Activated CD4-positive, alpha-beta T cell treated with anti-CD3 and anti-CD28 coated beads, Interleukin-2, amount 50 U/mL, for 24 hours (primary cell): ENCODE measurements at places on chromosomes 7 and 10.

DNA sequence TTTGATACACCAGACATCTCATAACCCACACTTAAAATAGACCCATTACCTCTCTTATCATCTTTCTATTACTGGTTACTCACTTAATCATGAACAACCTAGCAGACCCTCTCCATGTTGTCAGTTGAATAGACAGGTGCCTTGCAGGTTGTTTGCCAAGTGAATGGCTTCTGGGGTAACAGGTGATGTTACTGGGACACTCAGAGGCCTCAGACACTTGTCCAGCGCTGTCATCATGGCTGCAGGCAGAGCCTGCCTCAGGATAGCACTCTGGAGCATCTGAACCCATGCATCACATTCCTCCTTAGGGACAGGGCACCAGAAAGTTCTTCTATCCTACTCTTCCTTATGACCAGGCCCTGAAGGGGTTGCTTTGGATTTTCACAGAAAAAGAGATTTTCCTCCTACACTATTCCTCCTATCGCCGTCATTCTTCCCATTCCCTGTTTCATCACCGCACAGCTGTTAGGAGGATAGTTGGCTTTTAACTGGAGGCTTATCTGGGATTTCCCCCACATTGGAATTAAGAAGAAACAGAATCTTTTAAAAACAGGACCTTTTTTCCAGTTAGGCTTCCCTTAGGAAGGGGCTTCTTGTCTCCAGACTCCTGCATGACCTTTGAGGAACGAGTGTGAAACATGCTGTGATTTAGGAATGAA lies 182.1 kb downstream of the VTI1A start:
- no peak for DNase-seq

DNA sequence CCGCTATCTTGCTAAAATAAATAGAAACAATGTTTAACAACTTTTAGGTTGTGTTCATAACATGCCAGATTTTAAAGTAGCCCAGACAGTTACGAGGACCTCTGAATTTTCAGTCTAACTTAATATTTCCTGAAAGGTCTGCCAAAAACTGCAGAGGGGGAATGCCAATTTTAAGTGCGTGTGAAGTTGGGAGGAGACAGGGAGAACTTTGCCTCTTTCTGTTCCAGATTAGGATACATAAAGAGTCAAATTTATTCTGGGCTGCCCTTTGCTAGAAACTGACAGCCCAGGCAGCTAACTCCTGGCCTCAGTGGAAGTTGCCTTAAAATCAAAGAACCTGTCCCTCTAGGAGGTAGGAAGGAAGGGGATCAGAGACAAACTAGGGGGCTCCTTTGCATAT lies 52.3 kb upstream of the PIP4K2A start:
- DNase-seq, result no peak

DNA sequence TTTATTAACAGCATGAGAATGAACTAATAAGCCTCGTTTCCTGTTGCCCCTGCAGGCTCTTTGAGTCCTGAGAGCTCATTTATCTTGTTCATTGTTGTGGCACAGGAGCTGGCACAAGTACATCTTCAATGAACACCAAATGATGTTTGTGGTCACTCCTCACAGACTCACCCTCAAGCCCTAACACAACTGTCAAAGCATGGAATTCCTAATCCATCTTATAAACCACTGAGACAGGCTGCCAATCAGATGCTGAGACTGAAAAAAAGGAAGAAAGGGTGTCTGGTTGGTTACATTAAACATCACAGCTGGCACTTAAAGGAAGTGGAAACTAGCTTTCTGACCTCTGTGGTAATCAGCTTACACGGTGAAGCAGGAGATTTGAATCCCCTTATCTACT lies 7.7 kb upstream of the CCDC172 start:
- no peak for DNase-seq

- DNase-seq, result no peak
Observed at GRCh38 chr7:90384433-90384832, 18.8 kb upstream of the CLDN12 start.

- DNase-seq, result no peak
Observed at GRCh38 chr7:104643587-104644217, 315.3 kb downstream of the LHFPL3 start.

GRCh38 chr10:105986912-105987635 lies 1177.4 kb downstream of the SORCS1 start:
- DNase-seq, result no peak

DNA sequence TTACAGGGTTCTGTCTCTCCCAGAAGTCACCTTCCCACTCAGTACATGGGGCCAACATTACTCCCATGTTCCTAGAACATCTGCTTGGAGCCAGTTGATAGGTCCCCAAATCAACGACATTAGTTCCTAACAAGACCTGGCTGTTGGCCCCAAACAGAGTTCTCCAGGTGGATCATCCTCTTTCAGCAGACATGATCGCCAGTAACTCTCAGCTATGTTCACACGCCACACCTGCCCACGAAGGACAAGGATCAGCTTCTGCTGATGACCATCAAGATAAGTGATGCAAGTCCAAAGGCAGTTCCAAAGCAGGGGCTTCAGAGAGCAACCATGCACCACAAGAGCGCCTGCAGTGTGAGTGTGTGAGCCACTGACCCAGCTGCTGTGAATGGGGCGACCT lies 11.0 kb downstream of the ZNF777 start:
- no peak for DNase-seq

GRCh38 chr10:103497161-103497915 lies 3.8 kb downstream of the NEURL1 start:
- no peak for DNase-seq

- DNase-seq, result no peak
Observed at GRCh38 chr7:70071766-70072165, 473.5 kb downstream of the AUTS2 start.

DNA sequence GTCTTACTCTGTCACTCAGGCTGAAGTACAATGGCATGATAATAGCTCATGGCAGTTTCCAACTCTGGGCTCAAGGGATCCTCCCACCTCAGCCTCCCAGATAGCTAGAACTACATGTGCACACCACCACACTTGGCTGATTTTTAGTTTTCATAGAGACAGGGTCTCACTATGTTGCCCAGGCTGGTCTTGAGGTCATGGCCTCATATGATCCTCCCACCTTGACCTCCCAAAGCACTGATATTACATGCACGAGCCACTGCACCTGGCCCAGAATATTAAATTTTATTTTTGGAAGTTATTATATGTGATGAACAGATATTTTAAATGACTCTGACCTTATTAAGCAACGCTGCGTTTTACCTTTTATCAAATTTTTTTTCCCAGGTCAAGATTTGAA lies 94.4 kb downstream of the PODXL start:
- DNase-seq, result no peak

GRCh38 chr7:92889081-92889480 lies 52.7 kb upstream of the CDK6 start:
- DNase-seq, result no peak

DNA sequence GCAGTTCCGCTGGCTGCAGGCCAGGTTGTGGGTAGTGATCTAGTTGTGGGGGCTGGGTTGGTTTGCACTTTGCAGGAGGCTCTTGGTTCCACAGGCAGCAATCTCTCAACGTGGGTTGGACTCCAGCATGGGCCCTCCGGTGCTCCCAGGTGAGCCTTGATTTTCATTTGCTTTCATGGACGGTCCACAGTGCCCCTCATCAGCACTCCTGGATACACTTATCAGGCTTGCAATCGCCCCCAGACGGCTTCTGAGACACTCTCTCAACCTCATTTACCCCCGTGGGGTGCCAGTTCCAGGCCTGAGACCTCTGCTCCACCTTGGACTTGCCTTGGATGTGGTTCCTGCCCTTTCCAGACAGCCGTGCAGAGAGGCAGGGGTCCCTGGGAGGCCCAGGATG lies 31.3 kb upstream of the ZNF273 start:
- no peak for DNase-seq

DNA sequence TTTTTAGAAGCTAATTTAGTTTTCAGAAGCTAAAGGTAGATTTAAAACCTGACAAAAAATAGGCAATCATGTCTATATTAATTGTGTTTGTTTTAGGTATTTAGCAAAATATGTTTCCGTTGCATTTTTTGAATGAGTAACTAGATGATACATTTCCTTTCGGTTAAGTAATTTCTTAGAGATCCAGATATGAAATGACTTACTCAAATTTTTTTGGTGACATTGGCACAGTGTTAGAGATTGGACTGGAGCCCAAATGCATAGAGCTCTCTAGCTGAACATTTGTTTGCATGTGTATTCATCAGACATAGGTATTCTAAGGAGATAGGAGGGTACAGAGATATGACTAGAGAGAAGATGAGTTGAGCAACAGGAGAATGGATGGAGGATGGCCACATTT lies 1.9 kb downstream of the BUB3 start:
- DNase-seq, result no peak

DNA sequence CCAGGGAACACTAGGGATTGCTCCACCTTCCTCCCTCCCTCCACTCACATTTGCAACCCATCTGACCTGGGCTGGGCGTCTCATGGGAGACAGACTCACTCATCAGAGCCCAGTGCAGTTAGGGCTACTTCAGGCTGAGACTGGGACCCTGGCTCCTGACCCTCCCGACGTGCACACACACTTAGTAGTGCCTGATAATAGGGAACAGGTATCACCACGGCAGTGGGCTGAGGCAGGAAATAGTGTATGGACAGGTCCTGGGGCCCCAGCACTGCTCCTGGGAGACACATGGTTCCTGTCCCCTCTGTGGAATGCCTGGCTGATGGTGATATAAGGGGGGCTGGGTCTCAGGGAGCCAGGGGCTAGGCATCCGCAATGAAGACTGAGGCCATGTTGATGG lies 14.3 kb downstream of the AQP1 start:
- DNase-seq, result no peak

DNA sequence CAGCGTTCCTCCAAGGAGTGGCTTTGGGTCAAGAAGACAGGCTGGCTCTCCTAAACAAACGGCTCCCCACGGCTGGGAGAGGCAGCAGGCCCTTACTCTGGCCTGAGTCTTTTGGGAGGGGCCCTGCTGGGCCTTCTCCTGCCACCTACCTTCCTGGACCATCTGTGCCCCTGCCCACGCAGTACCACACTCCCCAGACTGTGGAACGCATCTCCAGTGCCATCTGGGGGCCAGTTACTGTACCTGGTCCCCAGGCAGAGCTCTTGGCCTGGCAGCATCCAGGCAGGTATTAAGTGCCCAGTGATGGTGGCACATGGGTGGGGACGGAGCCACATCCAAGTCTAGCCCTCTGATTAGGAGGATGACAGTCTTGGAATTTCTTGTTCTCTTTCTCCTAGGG lies 14.4 kb downstream of the ALKBH4 start:
- no peak for DNase-seq

GRCh38 chr10:48238826-48239520 lies 35.5 kb downstream of the FRMPD2 start:
- DNase-seq, result no peak

- no peak for DNase-seq
Observed at GRCh38 chr10:46297406-46298204, 10.8 kb downstream of the ANTXRL start.

DNA sequence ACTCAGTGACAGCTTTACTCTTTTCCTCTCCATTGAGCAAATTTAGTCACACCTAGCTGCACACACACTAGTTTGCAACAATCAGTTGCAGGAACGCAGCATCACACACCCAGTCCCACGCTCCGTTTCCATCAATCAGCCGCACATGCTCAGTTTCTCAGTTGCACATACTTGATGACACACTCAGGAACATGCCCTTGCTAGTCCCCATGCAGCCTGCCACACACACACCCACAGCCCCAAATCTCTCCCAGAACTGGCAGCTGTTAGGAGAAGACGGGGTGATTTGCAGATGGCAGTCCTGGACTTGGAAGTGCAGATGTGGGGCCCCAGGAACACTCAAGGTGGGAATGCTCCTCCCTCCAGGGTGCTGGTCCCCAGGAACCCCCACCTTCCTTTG lies 7.7 kb downstream of the LBX1 start:
- DNase-seq, result no peak

- DNase-seq, result no peak
Observed at GRCh38 chr10:110563132-110563531, 4.4 kb upstream of the SMC3 start.
